ENCODE measurements at places on chromosomes 2 and 18.

DNA sequence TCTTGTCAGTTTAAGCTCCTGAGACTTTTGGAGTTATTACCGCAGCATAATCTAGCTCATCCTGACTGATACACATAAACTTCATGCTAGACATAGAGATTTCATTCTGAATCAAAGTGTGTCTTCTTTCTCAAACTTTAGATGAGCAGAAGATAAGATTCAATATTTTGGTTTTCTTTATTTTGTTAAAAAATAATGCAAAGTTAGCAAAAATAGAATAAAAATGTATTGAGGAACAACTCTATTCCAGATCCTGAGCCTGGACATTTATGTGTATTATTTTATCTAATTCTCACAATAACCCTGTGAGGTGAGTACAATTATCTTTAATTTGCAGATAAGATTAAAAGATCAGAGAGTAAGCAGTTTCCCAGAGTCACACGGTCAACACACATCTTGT is 38.4 kb downstream of the KLHL14 start:
- DNase-seq, result no peak

GRCh38 chr18:3266062-3266608 is 4.2 kb downstream of the MYL12B start:
- DNase-seq, result peak; percentile 43

DNA sequence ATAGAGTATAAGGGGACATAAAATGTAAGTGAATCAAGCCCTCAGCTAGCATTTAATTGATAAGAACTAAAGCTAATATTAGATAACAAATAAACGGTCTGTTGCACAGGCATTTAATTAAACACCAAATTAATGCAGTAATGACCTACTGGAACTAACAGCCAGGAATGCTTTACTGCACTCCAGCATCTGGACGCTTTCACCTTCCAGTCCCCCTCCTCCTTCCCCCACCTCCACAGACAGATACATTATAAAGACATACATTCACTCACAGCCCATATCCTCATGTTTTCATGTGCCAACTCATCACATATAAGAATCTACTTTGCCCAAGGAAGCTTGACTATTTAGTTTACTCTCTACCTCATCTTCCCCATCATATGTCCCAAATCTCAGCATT is 337.4 kb upstream of the PIK3C3 start:
- DNase-seq, result no peak

GRCh38 chr18:24054130-24054529 is 39.6 kb downstream of the TTC39C start:
- no peak for DNase-seq

GRCh38 chr2:133439565-133439920 is 128.7 kb downstream of the NCKAP5 start:
- DNase-seq, result no peak

DNA sequence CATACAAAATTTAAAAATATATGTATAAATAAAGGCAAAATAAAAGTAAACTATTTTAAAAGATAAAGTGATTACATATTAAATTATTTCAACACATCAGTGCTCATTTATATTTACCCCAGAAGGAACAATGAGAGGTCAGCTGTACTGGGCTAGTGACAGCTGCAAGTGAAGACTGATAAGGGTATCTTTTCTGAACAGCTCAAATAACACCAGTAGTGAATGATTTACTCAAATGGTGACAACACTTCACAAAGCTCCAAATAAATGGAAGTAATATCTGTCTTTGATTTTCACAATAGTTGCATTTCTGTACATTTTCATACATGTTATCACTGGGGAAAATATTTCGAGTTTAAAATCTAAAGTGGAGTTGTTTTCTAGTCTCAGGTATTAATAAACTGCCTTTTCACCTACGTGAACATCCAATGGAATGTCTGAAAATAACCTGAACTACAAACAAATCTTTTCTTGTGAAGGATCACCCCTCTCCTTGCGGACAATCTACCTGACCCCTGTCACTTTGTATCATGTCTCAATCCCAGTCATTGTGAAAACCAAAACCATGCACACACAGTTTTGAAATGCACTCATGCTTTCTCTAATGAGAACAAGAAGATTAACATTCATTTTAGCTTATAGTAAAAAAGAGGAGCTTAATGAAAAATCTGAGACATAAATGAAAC is 1928.8 kb upstream of the CELF4 start:
- DNase-seq, result no peak

DNA sequence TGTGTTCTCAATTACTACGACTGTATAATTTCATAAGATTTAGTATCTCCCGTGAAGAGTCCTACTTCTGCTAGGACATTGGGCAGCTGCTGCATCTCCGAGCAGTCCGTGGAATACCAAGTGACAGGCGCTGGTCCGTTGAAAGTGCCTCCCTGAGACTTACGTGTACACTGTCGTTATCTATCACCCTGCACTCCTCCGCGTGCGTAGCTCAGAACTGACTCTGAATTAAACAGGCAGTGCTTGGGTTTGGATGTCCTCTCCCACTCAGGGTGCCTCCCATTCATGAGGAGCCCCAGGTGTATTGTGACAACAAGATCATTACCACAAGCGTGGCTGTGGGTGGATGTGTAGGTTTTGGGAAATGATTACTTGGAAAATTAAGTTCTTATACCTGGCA is 148.4 kb downstream of the SH3RF3 start:
- DNase-seq, result peak; percentile 42
